A549 treated with CpdA at 1 μM for 4 hours (cell line): ENCODE measurements at places on chromosomes 5 and 9. TPM values are rescaled to one million over a fixed set of nuclear protein-coding genes. Genes with fewer than 3 reads are reported as not detected.

The PPIC gene
- total RNA-seq = 16.2 to 18.8 TPM (median 16.6 TPM) in 5 replicates

The KCNV2 gene
- not detected in 5 replicates for total RNA-seq

The PRLR gene
- total RNA-seq = 0.08 to 0.15 TPM (median 0.11 TPM) in 4 of 5 replicates, not detected in the other

The LMX1B gene
- 1.3 to 1.9 TPM (median 1.7 TPM) in 5 replicates for total RNA-seq

The SLC34A3 gene
- 0.07 to 0.13 TPM (median 0.08 TPM) in 5 replicates for total RNA-seq

The ADGRD2 gene
- total RNA-seq = 0.03 TPM in 1 of 5 replicates, not detected in the others

The PCDHB9 gene
- total RNA-seq = 0.01 to 0.03 TPM in 2 of 5 replicates, not detected in the others

The MLLT3 gene
- 12.4 to 18.6 TPM (median 16.1 TPM) in 5 replicates for total RNA-seq

The ENTREP1 gene
- total RNA-seq = 0.48 to 0.73 TPM (median 0.50 TPM) in 5 replicates

The CCL19 gene
- not detected in 5 replicates for total RNA-seq

The DNAH5 gene
- 0.78 to 1.4 TPM (median 1.1 TPM) in 5 replicates for total RNA-seq

The TYRP1 gene
- total RNA-seq = 0.03 TPM in 1 of 5 replicates, not detected in the others

The DRD1 gene
- 0.83 to 1.4 TPM (median 1.0 TPM) in 5 replicates for total RNA-seq

The CMYA5 gene
- 0.10 to 0.24 TPM (median 0.22 TPM) in 5 replicates for total RNA-seq

The CNTLN gene
- 4.7 to 6.1 TPM (median 5.4 TPM) in 5 replicates for total RNA-seq

The CYLC2 gene
- total RNA-seq = not detected in 5 replicates

The ANKDD1B gene
- 0.06 to 0.11 TPM (median 0.08 TPM) in 3 of 5 replicates, not detected in the others for total RNA-seq

The SAXO1 gene
- not detected in 5 replicates for total RNA-seq

The COMMD10 gene
- 35.9 to 40.6 TPM (median 37.6 TPM) in 5 replicates for total RNA-seq

The GKAP1 gene
- total RNA-seq = 4.5 to 6.4 TPM (median 5.5 TPM) in 5 replicates

The BTNL3 gene
- not detected in 5 replicates for total RNA-seq

The N4BP3 gene
- 0.94 to 1.6 TPM (median 1.4 TPM) in 5 replicates for total RNA-seq
